ENCODE measurements at places on chromosomes 16 and 17.
A peak's percentile ranks its signal among the peaks of the same experiment; 100 is the strongest.

DNA sequence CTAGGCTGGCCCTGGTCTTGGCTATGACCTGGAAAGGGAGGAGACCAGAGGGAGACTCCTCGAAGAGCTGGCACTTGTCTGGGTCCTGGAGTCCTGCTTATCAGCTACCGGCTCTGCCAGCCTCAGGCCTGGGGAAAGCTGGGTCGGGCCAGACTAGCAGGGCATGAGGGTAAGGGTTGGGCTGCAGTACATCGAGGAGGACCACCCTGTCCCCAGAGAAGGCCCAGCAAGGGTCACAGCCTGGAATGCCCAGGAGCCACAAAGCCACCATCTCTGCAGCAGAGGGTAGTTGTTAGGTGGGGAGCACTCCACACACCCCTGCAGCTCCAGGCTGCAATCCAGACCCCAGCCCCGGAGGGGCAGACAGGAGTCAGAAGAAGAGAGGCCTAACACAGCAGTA lies 54.0 kb downstream of the SLC6A2 start:
- DNase-seq, result no peak

DNA sequence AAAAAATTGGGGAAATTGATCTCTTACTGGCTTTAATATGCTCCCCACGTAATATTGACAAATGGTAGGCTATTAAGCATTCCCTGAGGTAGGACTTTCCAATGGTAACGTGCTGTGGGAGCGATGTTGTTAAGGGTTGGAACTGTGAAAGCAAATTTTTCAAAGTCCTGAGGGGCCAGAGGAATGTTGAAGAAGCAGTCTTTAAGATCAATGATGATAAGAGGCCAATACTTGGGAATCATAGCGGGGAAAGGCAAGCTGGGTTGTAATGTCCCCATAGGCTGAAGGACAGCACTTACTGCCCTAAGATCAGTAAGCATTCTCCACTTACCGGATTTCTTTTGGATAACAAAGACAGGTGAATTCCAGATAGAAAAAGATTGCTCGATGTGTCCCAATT lies 69.6 kb upstream of the ARL4D start:
- no peak for DNase-seq

- DNase-seq, result no peak
Observed at GRCh38 chr16:85169333-85170065, 57.2 kb upstream of the CIBAR2 start.

DNA sequence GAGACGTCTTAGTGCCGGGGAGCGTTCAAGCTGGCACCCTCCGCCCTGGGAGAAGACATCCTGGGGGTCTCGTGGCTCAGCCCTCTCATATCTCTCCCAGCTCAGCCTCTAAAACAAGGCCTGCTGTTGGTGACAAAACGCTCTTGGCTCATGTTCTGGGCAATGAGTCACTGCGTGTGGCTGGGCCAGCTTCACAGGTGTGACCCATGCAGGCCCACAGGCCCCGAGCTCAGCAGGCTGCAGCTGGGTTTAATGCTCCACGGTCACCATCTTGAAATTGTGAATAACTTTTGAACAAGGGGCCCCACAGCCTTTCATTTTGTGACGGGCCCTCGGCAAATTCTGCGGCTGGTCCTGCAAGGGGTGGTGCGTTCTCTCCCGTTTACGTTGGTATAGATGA lies 22.4 kb downstream of the GAA start:
- DNase-seq, result no peak

DNA sequence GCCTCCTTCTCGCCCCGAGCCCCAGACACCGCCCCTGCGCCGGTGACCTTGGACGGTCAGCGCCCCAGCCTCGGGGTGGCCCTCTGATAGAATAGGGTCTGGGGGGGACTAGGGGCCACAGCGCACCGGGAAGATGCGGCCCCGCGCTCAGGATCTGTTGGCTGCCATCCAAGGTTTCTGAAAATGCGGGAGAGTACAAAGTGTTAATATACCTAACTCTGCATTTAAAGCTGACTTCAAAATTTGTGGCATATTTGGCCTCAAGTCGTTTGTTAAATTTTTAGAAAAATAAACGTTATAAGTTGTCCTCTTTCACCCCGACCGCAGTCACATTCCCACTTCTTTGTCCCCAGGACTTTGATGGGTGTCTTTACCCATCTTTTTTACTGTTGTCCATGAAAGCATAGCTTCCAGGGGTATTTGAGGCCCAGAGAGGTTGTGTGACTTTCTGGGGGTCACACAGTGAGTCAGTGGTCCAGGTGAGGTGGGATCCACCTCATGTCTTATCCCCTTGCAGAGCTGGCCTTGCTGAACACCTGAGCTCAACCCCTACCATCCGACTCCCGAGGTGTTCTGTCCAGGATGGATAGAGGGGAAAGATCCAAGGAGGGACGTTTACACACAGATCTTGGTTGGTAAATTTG lies 796 bp downstream of the NT5M start:
- DNase-seq, result peak; percentile 18

DNA sequence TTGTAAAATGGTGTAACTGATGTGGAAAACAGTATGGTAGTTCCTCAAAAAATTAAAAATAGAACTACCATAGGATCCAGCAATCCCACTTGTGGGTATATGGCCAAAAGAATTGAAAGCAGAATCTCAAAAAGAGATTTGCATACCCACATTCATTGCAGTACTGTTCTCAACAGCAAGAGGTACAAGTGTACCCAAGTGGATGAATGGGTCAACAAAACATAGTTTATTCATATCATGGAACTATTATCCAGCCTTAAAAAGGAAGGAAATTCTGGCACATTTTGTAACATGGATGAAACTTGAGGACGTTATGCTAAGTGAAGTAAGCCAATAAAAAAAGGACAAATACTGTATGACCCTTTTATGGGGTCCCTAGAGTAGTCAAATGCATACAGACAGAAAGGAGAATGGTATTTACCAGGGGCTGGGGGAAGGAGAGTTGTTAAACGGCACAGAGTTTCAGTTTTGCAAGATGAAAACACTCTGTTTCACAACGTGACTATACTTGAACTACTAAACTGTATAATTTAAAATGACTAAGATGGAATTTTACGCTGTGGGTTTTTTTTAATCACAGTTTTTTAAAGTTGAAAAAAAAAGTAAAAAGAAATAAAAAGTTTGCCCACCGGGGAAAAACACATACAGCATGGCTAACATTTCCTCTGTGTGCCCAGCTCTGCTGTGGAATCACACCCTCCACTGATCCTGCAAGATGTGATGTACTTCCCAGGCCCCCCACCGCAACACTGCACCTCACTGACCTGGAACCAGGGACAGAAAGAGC lies 6.1 kb downstream of the TVP23A start:
- no peak for DNase-seq

GRCh38 chr16:55567382-55567781 lies 898 bp downstream of the CAPNS2 start:
- DNase-seq, result no peak

GRCh38 chr16:28145796-28146195 lies 66.0 kb downstream of the XPO6 start:
- DNase-seq, result no peak

DNA sequence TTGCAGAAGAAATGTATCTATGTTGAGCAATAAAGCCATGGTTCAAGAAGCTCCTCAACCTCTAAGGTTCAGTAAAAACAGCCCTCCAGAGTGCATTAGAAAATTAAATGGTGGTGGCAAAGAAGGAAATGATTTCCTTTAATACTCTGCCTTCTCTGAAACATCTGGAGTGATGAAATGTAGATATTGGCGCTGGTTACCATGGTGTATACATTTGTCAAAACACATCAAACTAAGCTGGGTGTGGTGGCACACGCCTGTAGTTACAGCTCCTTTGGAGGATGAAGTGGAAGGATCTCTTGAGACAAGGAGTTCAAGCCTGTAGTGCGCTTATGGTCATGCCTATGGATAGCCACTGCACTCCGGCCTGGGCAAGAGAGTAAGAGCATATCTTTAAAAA lies 6.0 kb downstream of the CAPNS2 start:
- DNase-seq, result no peak

GRCh38 chr17:73610331-73610911 lies 33.8 kb downstream of the SDK2 start:
- DNase-seq, result no peak

GRCh38 chr16:72094266-72094610 lies 591 bp downstream of the DHX38 start:
- no peak for DNase-seq

GRCh38 chr16:58176608-58177352 lies 21.1 kb downstream of the CSNK2A2 start:
- DNase-seq, result no peak

DNA sequence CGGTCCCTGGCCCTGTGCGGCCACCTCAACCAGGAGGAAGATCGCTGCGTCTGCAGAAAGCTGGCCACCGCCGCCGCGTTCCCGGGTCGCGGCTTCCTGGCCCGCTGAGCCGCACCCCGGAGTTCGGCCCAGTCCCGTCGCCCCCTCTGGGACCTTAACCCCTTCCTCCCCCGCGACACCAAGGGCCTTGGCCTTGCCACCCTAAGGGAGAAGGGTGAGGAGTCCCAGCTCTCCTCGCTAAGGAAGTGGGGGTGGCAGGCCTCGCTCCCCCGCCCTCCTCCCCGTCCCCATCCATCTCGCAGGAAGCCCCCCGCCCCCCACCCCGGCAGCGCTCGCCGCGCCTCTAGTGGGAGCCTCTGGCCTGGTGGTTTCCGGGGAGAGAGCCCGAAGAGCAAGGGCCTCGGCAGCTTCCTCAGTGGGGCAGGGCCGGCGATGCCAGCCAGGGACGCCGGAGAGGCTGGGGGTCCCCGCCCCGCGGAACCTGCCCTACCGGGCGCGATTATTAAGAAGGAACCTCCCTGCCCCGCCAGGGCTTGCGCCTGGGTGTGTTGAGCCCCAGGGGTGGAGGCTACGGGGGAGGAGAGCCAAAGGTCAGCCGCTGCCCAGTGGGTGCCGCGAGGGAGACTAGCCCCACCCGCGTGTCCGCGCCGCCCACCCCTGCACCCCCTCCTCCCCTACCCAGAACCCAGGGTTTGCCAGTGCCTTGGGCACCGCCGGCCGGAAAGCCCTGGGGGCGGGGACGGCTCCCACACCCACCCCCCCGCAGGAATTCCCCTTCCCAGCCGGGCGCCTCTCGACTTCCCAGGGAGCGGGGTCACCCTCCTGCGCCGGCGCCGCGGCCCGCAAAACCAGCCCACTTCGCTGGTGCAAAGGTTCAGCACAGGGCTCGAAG lies 6.8 kb downstream of the CBX4 start:
- no peak for DNase-seq

DNA sequence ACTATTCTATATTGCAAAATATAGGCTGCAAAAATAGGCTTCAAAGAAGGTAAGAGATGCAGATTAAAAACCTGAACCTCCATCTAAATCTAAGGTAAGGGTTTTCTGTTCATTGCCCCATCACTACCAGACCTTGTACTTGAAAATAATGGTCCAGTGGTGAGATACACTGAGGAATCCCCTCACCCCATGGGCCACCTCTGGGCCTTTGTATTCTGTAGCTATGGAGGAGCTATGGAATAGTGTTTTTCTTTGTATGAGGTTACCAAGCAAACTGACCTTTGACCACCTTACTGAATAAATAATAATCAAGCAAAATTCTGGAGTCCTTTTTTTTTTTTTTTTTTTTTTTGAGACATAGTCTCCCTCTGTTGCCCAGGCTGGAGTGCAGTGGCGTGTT lies 4.8 kb upstream of the UBE2Z start:
- DNase-seq, result no peak

- DNase-seq, result no peak
Observed at GRCh38 chr17:65785109-65785508, 223.7 kb upstream of the AXIN2 start.

DNA sequence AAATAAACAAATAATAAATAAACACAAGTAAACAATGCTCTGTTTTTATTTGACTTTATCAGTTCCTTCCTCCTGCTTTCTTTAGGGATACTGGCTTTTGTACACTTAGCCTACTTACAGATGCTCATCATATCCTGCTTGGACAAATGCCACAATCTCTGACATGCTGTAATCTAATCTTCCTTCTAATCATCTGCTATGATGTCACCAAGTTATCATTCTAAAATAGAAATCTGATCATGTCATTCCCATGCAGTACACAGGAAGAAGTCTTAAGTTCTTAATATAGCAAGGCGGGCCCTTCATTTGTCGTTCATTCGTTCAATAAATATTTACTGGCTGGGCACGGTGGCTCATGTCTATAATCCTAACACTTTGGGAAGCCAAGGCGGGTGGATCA lies 9.1 kb upstream of the UBB start:
- no peak for DNase-seq

DNA sequence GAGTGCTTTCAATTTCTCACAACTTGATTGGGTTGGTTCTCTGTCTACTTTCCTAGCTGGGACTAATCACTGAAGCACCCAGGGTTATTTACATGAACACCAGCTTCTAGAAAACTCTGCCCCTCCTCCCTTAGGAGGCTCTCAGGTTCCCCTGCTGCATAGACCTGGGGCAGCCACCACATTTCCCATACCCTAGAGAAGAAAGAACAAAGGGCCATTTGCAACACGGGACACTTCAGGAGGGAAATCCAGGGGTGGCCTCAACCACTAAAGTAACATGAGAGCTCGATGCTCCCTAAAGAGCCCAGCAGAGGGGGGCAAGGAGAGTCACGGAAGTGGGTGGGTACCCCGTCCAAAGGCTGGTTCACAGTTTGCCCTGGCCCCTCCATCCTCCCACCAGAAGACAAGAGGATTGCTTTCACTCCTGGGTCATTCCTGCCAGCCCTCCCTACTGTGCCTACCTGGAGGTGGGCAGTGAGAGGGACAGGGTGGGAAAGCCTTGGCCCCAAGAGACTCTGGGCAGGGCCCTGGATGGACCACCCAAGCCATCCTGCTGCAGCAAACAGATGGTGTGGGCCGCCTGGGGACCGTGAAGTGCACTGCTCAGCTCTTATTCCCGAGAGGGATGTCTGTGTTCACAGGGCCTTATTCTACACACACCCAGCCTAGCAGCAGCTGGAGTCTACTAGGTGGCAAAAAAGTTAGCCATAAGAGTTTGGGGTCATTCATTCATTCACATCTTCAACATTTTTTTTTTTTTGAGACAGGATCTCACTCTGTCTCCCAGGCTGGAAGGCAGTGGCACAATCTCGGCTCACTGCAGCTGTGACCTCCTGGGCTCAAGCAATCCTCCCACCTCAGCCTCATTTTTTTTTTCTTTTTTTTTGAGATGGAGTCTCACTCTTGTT lies 392.1 kb downstream of the SOX9 start:
- no peak for DNase-seq

GRCh38 chr16:4511441-4512082 lies 27.0 kb downstream of the CDIP1 start:
- no peak for DNase-seq

DNA sequence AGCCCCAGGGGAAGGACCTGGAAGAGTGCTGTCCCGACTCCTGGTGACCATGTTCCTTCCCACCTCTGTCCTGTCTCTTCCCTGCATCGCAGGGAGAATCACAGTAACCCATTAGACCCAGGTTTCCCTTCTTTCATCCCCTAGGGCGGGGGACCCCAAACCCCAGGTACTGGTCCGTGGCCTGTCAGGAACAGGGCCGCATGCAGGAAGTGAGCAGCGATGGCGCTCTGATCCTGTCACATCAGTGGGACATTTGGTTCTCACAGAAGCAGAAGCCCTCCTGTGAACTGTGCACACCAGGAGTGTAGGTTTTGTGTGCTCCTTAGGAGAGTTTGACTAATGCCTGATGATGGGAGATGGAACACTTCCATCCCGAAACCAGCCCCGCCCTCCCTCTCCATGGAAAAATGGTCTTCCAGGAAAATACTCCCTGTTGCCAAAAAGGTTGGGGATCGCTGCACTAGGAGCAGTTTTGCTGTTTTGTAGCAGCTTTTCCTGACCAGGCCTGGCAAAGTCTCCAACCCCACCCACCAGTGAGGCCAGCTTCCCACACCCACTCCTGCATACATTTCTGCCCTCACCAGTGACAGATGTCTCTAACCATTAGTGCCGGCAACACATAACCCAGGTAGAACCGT lies 10.5 kb downstream of the MNT start:
- DNase-seq, result no peak
